ENCODE measurements at places on chromosomes 1 and 21.

DNA sequence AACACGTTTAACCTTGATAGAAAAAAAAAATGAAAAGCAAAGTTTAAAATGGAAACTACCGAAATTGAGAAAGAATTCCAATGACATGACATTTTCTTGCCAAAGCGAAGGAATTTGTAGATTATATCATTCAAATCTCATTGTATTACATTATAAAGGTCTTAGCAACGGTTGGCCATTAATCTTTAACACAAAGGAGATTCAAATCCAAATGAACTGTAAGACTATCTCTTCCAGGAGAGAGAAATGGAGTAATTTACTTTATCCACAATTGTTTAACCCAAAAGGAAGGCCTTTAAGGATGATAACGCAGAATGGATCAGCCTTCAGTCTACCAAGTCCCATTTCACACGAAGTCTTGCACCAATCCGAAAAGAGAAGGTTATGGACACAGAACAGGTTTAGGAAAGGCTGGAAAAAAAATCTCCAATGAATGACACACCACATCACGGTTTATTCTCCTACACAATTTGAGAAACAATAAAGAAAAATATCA lies 1.5 kb downstream of the ENAH start:
- no peak for DNase-seq

GRCh38 chr1:169236143-169236542 lies 129.7 kb downstream of the ATP1B1 start:
- no peak for DNase-seq

DNA sequence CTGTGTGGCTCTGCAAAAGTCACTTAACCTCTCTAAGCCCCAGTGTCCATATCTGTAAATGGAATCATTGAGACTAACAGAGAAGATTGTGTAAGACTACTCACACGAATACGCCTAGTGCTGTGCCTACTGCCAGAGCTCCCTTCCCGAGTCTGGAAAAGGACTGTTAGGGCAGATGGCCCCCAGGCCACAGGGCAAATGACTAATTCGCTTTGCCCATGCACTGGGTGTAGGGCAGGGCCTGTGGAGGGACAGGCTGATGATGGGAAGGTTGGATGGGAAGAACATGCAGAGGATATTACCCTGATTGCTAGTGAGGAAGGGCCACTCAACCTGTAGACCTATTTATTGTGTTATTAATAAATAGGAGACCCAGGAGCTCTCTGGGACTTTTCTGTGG lies 4.2 kb upstream of the GPR61 start:
- no peak for DNase-seq

DNA sequence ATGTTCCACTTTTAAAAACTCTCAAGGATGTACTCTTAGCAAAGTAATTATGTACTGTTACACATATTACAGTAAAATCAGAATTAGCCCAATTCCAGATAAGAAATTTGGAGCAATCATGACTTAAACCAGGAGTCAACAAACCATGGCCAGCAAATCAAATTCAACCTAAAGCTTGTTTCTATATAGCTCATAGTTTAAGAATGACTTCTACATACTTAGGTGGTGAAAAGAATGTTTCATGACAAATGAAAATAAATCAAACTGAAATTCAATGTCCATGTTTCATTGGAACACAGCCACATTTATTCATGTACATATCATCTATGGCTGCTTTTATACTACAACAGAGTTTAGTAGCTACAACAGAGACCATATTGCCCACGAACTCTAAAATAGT lies 35.1 kb downstream of the FRRS1 start:
- no peak for DNase-seq

- no peak for DNase-seq
These were observed 14.1 kb upstream of the KIAA1614 start for GRCh38 chr1:180898441-180899219.

- no peak for DNase-seq
These were observed 612.4 kb downstream of the LTN1 start for GRCh38 chr21:28380241-28380640.

DNA sequence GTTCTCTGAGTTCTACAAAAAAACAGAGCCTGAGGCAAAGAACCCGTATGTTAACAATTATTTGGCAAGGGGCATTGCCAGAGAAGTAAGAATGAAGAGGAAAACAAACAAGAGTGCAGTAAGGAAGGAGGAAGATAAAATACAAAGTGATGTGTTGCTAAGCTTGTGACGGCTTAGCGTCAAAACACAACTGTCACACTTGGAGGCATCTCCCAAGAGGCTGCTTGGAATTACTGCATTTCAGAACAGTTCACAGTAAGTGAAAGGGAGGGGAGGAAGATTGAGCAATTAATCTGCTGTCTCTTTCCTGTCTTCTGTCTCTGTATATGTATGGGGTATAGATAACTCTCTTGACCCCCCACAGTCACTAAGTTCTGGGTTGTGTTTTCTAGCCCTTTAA lies 1017.0 kb upstream of the TMPRSS15 start:
- DNase-seq, result no peak

DNA sequence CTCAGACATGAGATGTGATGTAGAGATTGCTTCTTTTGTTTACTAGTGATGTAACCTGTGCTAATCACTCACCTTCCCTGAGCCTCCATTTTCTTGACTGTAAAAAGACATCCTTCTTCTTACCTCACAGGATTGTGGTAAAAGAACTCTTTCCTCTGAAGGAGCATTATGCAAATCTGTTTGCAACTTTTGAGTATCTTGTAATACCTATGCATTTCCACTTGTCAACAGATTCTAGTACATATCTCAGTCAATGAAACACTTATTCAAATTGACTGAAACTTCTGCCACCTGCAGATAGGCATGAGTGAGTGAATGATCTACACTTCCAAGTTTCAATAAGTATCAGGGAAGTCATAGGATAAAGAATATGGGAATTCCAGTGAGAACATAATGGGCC lies 174.7 kb downstream of the HHIPL2 start:
- DNase-seq, result no peak

GRCh38 chr21:45839274-45839673 lies 142.3 kb upstream of the COL6A1 start:
- DNase-seq, result no peak

DNA sequence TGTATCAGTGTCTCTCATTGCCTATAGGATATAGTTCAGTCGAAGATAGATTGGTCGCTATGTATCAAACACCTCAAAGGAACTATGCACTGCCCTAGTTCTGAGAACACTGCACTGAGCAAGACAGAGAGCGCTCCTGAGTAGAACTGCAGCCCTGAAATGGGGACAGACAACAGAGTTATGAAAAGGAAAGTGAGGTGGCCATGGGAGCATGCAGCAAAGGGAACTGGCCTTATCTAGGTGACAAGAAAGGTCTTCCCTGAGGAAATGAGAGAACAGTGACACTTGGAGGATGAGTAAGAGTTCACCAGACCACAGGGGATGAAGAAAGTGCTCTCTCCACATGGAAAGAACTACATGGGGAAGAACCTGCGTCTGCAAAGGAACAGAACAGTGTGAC lies 7.5 kb upstream of the G0S2 start:
- DNase-seq, result no peak

DNA sequence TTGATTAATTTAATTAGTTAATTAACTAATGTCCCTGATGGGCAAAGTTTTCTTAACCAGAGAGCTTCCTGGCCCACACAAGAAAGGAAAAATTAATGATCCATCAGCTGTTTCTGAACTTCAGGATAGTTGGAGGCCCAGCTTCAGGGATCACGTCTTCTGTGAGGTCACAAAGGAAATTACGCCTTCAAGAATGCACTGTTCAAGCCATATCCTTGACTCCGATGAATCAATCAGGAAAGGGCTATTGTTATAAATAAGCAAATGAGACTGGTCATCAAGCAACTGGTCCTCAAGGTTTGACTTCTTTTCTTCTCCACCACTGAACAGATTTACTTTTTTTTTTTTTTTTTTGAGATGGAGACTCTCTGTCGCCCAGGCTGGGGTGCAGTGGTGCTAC lies 40.6 kb downstream of the TCP10L start:
- no peak for DNase-seq

DNA sequence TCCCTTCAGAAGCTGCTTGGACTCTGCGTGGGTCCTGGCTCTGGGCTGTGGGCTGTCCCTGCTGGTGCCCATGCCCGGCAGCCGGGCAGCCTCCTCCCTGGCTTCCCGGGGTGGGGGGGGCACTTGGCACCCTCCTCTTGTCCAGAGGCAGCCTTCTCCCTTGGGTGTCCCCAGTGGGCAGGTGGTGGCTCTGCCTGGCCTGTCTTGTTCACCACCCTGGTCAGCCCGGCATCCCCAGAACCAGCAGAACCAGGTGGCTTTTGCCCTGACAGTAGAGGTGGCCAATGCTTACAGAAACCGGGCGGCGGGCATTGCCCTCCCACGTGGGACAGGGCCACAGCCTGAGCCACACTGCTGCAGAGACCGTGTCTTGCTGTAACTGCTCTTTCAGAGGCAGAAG lies 38.0 kb downstream of the CFAP74 start:
- DNase-seq, result no peak

DNA sequence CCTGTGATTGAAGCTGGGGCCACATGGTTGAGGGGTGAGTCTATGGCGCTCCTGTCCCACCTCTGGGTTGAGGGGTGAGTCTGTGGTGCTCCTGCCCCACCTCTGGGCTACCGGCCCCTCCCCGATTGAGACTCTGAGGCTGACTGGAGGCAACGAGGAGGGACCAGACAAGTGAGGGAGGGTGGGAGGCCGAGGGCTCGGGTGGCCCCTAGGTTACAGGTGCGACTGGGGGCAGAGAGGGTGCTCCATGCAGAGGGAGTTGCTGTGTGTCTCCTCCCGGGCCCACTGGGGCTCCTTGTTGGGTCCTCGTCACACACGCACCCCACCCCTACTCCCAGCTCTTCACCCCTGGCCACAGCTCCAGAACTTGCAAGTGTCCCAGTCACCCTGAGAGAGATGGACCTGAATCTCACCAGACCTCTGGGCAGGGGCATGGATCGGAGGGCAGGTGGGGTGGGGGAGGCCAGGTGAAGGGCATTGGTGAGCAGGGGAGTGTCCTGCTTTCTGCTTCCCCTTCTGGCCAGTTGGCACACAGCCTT lies 12.8 kb downstream of the LDLRAP1 start:
- DNase-seq, result no peak

DNA sequence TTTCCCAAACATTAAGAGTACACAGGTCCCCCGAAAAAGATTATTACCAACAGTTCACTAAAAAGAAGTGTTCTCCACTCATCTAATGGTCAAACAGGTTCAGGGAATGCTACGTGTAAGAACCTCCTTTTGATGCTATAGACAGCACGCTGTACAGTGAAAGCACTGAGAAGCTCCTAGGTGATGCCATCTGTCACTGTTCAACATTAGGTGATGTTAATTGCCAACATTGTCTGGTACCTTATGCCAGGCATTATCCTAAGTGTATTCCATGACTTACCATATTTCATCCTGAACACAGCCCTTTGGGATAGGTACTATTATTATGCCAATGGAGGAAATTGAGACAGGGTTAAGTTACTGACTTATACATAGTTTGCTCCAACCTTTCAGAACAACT lies 82.1 kb downstream of the DAB1 start:
- no peak for DNase-seq

DNA sequence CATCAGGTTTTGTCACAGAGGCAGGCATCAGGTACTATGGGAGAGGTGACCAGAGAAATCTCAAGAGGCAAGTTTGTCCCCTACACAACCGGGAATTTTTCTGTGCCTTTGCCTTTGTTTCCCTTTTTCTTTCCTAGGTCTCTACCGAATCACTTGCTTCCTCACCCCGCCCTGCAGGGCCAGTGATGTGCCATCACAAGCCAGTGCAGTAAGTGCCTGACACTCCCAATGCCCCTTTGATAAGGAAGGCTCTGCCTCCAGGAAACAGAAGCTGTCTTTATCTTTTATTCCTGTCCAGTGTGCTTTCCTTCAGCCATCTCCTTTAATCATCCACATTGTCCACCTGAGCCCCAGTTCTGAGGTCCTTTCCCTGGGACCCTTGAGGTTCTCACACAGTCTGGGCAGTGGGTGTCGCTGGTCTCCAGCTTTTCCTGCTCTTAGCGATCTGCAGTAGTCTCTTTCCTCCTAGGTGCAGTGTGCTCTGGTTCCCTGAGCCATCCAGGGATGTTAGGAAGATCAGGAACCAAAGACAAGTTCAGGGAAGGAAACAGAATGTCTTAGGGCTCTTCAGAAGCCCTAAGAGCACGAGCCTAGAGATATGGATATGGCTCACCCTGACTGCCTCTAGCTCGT lies 36.6 kb downstream of the GJA5 start:
- no peak for DNase-seq

DNA sequence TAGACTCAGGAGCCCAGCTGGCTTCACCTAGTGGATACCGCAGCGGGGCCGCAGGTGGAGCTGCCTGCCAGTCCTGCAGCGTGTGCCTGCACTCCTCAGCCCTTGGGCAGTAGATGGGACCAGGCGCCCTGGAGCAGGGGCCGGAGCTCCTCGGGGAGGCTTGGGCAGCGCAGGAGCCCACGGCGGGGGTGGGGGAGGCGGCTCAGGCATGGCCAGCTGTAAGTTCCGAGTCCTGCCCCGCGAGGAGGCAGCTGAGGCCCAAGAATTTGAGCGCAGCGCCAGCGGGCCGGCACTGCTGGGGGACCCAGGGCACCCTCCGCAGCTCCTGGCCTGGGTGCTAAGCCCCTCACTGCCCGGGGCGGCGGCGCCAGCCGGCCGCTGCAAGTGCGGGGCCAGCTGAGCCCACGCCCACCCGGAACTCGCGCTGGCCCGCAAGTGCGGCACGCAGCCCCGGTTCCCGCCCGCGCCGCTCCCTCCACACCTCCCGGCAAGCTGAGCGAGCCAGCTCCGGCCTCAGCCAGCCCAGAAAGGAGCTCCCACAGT lies 30.9 kb downstream of the UTP25 start:
- DNase-seq, result no peak

GRCh38 chr1:227411066-227411465 lies 92.8 kb upstream of the CDC42BPA start:
- no peak for DNase-seq

DNA sequence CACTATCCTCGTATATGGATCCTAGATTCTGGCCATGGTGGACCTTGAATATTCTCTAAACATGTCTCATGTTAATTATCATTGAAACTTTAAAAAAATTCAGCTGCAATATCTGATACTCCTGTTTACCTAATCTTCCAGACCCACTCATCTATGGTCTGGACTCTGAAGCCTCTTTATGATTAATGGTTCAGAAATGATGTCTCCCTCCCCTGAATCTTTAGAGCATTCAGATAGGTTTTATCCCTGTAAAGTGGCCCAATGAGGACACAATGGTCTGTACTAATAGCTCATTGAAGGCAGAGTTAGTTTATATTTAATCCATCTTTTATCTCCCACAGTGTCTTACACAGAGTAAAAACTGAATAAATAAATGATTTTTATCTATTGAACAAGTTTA lies 53.0 kb upstream of the DUSP10 start:
- no peak for DNase-seq

DNA sequence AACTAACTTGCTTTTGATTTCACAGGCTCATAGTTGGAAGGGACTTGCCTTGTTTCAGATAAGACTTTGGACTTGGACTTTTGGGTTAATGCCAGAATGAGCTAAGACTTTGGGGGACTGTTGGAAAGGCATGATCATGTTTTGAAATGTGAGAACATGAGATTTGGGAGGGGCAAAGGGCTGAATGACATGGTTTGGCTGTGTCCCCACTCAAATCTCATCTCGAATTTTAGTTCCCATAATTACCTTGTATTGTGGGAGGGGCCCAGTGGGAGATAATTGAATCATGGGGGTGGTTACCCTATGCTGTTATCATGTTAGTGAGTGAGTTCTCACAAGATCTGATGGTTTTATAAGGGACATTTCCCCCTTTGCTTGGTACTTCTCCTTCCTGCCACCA lies 222.1 kb downstream of the GRIK1 start:
- DNase-seq, result no peak

- DNase-seq, result no peak
These were observed 118.9 kb downstream of the GDAP2 start for GRCh38 chr1:117810553-117810952.

- DNase-seq, result no peak
These were observed 364.5 kb upstream of the DAB1 start for GRCh38 chr1:57788313-57788712.

- DNase-seq, result no peak
These were observed 125.0 kb downstream of the FOXD2 start for GRCh38 chr1:47562799-47563198.

Data from GF-D8 (cell line).